ENCODE measurements at places on chromosomes 2 and 18.
A peak's percentile ranks its signal among the peaks of the same experiment; 100 is the strongest.

DNA sequence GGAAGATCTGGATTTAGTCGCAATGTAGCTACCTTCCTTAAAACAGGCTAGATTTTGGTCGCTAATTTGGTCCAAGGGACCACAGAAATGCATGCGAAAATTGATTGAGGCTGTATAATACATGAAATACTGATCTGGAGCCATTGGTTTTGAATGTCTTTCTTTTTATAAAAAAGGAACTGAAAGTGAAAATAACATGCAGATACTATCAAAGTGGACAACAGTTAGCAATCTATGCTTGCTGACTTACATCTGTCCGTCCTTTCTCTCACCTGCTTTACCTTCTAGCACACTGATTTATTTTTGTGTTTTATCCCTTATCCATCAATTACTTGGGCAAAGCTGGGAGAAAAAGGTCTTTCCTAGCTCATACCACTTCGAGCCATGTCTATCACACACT is 1459.8 kb upstream of the ACVR2A start:
- DNase-seq, result no peak

DNA sequence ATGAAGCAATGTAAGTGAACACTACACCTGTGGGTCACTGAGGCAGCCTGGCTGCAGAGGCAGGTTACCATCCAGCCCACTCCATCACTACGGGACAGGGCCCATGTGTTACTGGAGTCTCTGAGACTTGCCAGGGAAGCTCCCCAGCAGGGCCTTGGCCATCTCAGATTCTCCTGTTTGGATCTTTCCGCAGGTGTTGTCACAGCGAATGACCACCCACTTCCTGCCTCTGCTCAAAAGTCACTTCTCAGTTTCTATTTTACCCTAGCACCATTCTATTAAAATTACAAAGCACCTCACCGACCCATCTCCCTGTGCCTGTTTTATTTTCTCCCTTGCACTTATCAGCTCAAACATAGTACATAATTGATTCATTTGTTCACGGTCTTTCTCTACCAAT is 34.5 kb upstream of the L3MBTL4 start:
- no peak for DNase-seq

GRCh38 chr2:82796132-82796531 is 1662.9 kb downstream of the SUCLG1 start:
- no peak for DNase-seq

- no peak for DNase-seq
These were observed 514.6 kb upstream of the ZEB2 start for GRCh38 chr2:145034511-145034910.

GRCh38 chr2:156483741-156484173 is 47.6 kb downstream of the GPD2 start:
- no peak for DNase-seq

DNA sequence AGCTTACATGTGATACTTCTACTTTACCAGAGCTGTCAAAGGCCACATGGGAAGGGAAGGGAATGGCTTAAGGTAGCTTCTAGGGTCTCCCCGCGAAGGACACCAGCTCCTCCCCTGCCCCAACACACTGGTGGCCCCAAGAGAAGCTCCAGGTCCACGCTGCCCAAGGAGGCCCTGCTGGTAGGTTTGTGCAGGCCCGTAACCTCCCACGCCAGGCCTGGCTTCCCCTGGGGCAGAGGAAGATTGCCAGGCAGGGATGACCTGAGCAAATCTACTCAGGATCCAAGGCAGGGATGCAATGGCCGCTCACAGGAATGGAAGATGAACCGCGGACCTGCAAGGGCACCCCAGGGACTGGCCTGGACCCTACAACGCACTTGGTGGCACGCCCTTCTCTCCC is 205.1 kb downstream of the MGAT5 start:
- DNase-seq, result no peak

DNA sequence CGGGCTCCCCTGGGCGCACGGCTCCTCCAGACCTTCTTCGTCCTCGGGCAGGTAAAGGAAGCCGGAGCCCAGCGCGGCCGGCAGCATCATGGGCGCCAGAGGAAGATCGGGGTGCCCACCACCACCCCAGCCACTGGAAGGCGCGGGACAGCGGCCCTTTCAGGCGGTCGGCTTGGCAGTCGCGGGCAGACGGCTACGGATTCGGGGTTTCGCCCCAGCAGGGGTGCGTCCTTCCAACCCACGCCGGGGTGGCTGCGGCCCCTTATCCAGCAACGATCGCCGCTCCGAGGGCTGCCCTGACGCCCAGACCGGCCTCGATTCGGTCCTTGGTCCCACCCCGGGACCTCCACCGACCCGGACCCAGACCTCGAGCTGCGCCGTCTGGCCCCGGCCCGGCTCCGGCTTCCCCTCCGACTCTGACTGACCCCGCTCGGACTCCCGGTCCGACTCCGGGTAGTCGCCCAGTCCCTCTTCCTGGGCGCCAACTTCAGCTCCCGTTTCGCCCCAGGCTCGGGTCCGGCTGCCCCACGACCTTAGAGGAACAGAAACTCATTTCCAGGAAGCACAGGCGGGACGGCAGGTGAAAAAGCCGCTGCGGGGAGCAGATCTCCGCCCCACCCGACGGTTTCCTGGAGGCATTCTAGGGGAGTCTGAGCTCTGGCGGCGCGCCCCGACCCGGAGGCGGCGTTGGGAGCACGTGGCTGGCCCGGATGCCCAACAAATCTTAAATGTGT is 30.2 kb upstream of the SSB start:
- DNase-seq, result peak; percentile 19

GRCh38 chr18:38526922-38527321 is 961.3 kb upstream of the CELF4 start:
- no peak for DNase-seq

All from activated naive CD4-positive, alpha-beta T cell (primary cell).